Spinal cord (tissue), 10 donors: ENCODE measurements at places on chromosomes 3 and 15. TPM values are rescaled to one million over a fixed set of nuclear protein-coding genes. Genes with fewer than 3 reads are reported as not detected.

DNA sequence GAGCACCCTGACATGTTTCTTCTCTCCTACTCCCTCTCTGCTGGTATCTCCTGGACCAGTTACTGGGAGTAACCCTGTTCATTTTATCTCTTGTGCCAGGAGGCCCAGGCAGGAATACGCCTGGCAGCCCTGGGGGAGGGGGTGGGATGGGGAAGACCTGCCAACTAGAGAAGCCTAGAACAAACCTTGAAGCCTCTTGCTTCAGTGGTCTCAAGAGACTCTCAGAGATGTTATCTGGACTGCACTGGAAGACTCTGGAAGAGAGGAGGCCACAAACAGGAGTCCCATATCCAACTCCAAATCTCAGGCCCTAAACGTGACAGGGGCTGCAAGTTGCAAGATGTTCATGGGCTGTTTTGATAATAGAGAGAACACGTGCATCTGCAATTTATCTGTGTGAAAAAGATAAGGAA, at the start of gene EPB42:
Gene EPB42 (minus strand): TSS at position 28 of the 413 bp plus-strand sequence. CDS start 193 bp downstream, outside the sequence.
- no peak for DNase-seq

DNA sequence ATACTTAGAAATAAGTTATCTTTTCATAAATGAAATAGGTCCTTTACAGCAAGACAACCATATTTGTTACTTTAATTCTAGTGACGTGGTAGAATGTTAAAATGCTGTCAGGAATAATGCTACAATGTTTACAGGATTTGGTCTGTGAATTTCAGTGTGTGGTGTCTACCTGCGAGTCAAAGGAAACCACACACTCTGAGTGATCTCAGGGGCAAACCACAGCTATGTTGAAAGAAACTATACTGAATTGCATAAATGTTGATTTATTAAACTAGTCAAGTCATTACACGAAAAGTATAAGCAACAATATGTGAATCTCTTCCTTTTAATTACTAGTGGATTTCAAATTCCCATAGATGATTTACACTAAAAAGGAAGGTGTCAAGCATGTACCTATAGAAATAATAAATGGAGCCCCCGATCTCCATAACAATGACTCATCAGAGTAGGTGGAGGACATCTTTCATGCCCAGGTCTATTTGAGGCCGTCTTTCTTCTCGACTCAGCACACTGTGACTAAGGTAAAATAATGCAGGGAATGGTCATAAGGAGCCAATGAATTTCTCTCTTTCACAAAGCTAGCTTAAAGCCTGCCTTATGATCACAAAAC, 463.0 kb downstream of the ERC2 start:
- no peak for DNase-seq

- no peak for DNase-seq
Measured at GRCh38 chr3:58532794-58533220, 4.2 kb downstream of the ACOX2 start.

DNA sequence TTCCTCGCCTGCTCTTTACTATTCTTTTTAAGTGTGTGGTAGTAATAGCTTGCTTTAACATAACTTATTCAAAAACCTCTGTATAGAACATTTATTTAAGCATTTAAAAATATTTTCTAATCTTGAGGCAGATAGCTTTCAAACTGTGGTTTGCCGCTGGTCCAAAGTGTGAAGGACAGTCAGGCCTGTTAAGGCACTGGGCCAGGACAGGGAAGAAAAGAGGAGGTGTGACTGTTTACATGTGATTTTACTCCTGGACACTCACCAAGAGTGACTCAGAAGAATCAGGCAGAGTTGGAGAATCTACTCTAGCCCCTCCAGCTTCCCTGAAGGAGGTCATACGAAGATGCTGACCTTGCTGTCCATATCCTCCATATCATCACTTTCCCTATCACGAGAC, 44.7 kb downstream of the CEP152 start:
- no peak for DNase-seq

- DNase-seq = no peak
Measured at GRCh38 chr15:76169018-76169417, 109.2 kb downstream of the TMEM266 start.

TMEM158 gene
- 4.8 TPM for total RNA-seq

TMCO5A gene
- not detected for total RNA-seq

COPG1 gene
- total RNA-seq = 156 TPM

DUOXA2 gene
- total RNA-seq = not detected

IMPG2 gene
- 3.1 TPM for total RNA-seq

DGKG gene
- total RNA-seq = 5.6 TPM
